Ammon's horn (tissue), 1 donor: ENCODE measurements at places on chromosomes 1 and 21.

GRCh38 chr1:78497201-78497600 is 6.4 kb downstream of the PTGFR start:
- no peak for DNase-seq

GRCh38 chr1:16237343-16237830 is 404 bp upstream of the CPLANE2 start:
- DNase-seq: no peak

- no peak for DNase-seq
Observed at GRCh38 chr1:71774705-71775104, 507.6 kb downstream of the NEGR1 start.

DNA sequence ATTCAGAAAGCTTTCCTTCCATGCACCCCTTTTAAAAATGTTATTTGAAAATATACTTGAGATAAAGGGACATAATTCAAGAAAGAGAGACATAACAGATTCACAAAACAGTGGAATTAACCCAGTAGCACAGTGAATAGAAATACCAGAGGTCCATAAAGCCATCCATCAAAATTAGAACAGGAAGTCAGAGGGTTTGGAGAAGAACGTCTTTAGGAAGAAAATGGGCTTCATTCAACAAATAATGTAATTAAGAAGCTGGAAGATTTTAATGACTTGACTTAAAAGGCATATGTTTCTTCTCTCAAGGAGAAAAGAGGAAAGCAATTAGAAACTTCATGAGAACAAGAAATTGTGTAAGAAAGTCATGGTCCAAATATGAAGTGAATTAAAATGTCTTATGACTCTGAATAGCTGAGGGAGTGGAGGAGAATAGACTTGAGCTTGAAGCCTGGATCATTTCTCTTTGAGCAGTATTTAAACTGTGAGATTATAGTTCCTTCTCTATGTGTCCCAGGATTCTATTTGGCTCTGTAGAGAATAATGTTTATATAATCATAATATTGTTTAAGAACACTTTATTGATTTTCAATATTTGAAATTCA is 7.9 kb upstream of the HCRTR1 start:
- no peak for DNase-seq

DNA sequence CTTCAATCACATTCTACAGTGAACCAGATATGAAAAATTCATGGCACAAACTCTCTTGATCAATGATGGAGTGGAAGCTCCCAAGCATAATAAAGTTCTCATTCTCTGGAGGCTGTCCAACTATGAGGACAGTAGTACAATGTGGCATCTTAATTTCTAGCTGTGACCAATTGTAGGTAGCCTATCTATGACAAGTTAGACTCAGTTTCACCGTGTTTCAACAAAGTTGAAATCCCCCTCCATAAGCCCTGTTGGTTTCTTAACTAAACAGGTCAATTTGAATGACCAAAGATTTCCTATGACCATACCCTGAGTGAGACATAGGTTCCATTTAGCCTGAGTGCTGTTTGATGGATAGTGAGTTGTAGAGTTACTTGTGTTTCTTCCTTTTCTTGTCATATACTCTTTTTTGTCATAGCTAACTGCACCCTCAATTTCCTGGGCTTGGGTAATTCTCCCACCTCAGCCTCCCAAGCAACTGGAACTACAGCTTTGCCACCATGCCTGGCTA is 11.8 kb downstream of the PATJ start:
- DNase-seq: no peak

DNA sequence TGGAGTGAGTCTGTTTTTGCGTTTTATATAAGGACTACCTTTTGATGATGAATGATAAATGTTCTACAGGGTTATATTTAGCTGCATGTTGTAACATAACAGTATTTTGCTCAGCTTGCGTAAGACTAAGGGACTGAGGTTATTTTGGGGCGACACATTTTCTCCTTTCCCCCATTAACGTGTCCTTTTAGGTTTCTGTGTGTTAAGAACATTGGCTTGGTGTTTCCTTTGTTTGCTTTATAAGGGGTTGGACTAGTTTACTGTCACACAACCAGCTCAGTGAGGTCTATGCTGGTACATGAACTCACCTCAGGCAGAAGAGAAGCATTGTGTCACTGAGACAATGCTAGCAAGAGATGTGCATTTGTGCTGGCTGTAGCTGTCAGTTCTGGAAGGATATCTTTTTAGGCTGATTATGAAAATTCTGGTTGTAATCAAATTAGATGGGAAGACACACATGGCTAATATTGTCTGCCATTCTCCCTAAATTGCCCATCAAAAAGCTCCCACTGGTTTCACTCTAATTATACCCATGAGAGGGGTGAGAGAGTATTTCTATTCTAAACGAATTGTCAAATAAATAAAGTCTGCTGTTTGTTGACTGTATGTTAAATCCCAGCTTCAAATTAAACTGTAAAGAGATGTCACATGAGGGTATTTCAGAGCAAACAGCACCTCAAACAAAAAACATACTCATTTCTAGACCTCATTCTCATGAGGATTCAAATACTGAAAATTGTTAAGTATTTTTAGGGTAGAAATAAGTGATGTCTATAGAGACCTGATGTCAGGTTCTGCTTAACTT is 62.6 kb downstream of the CDC14A start:
- no peak for DNase-seq
